ENCODE measurements at places on chromosomes 2 and 18.

GRCh38 chr2:114724454-114724853 is 282.0 kb downstream of the DPP10 start:
- no peak for DNase-seq

- peak; percentile 35 for DNase-seq
These were observed 31.2 kb downstream of the TFCP2L1 start for GRCh38 chr2:121253674-121254240.

GRCh38 chr2:26314243-26314642 is 31.7 kb upstream of the SELENOI start:
- no peak for DNase-seq

- peak; percentile 81 for DNase-seq
These were observed 22.9 kb downstream of the ZNF532 start for GRCh38 chr18:58887613-58887963.

GRCh38 chr2:161382747-161383146 is 33.4 kb upstream of the TBR1 start:
- DNase-seq = no peak

DNA sequence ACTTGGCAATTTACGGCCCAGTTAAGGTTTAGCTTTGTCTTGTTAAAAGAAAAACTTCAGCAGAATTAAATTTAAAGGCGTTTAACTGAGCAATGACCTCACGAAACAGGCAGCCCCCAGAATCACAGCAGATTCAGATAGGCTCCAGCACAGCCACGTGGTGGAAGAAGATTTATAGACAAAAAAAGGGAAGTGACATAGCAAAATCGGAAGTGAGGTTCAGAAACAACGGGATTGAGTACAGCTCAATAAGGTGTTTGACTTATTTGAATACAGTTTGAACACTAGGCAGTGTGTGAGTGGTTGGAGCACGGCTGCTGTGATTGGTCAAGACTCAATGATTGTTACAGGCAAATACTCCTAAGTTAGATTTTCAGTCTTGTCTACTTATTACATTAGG is 79.8 kb downstream of the MOGAT1 start:
- DNase-seq = no peak

GRCh38 chr18:11104307-11104706 is 45.1 kb downstream of the PIEZO2 start:
- no peak for DNase-seq

DNA sequence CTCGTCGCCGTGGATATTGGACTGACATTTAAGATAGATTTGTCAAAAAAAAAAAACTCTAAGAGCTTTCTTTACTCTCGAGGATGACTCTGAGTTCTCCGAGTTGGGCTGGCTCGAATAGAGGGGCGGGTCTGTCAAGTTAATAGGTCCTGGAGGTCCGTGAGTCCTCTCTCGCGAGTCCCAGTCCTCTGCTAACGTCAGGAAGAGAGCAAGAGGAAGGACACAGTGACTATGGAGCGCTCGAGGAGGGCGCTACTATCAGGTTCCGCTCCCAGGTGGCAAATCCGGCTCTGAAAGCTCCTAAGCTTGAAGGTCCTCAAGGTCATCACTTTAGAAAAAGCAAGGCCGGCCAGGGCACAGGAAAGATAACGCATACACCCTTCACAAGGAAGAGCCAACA is 404 bp upstream of the AKAIN1 start:
- DNase-seq = no peak

- no peak for DNase-seq
These were observed 36.9 kb upstream of the DSEL start for GRCh38 chr18:67553437-67553836.

- DNase-seq = no peak
These were observed 9.9 kb downstream of the ACVR1 start for GRCh38 chr2:157866202-157866601.

- DNase-seq = peak; percentile 91
These were observed at the start of gene TCF4 for GRCh38 chr18:55588111-55588869. Gene TCF4 (minus strand): TSS chr18:55588192. CDS start chr18:55587116, 1,076 bp downstream.

GRCh38 chr2:139281124-139281523 is 500.9 kb upstream of the NXPH2 start:
- DNase-seq = no peak

DNA sequence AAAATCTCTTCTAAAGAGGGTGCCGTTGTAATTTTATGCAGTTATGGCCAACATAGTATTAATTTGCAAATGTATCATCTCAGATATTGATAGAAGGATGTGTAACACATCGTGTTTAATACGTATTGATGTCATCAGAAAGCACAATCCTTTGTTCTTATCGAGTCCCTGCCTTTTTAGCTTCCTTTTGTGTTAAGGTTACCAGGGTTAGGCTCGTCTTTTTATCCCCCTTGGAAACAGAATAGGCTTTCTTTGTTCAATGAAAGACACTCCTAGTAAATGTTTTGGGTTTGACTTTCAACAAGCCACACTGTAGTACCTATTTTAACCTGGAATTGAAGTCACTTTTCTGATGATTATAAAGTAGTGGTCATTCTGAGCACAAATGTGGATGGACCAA is 136.2 kb downstream of the WDR7 start:
- no peak for DNase-seq

- no peak for DNase-seq
These were observed 262.9 kb downstream of the C1D start for GRCh38 chr2:67799886-67800285.

GRCh38 chr18:49838381-49838780 is 25.0 kb upstream of the ACAA2 start:
- DNase-seq = no peak

DNA sequence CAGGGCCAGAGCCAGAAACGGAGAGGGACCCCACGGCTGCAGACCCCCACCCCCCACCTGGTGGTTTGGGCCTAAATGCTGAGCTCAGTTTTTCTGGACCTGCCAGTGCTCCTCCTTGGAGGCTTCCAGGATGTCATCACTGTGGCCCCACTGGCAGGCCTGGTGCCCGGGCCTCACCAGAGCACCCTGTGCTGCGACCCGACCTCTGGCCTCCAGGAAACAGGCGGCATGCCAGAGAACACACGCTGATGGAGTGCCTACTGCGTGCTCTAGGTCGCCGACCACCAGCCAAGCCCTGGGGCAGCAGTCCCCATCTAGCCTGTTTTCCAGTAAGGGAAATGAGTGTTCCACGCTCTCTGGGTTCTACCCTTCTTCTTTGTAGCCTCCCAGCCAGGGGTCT is 33.8 kb downstream of the HS6ST1 start:
- DNase-seq = no peak

DNA sequence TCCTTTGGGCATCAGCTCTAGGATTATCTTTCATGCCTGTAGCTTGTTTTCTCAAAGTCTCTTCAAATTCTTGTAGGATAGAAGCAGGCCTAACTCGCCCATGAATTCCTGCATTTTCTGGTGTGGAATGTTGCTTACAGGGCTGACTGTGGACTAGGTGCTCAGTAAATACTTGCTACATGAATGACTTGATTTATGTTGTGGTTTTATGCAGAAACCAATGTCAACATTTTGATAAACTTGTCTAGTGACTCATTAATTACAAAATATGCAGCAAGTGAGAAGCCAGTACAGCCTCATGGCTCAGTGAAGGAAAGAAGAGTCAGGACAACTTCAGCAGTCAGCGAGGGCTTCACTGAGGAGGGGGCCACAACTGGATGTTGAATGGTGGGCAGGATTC is 110.6 kb upstream of the SIX2 start:
- no peak for DNase-seq

GRCh38 chr2:238820197-238820596 is 27.7 kb upstream of the TWIST2 start:
- DNase-seq = no peak

- DNase-seq = peak; percentile 32
These were observed 139.9 kb downstream of the TDRD15 start for GRCh38 chr2:21263622-21264021.

- DNase-seq = peak; percentile 64
These were observed 13.9 kb upstream of the PROM2 start for GRCh38 chr2:95260028-95261023.

DNA sequence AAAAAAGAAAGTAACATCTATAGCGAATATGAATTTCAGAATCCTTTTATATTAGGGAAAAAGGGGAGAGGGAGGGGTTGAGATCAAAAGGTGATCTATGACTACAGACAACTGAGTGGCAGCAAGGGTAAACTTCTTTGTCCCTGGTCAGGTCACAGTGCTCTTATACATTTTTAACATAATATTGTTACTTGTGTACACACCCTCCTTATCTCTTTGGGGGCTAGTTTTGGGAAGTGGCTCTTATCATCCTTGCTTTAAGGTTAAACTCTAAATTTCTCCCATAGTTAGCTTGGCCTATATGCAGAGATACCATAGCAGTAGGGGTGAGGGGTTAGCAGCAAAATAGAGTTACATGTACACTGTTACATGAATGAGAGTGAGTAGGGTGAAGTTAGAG is 31.6 kb upstream of the ATG16L1 start:
- no peak for DNase-seq

Measured in islet precursor cell (in vitro differentiated cells).